A375 (cell line): ENCODE measurements at places on chromosomes 1 and 21. TPM values are rescaled to one million over a fixed set of nuclear protein-coding genes. Genes with fewer than 3 reads are reported as not detected.

The CDC42SE1 gene
- total RNA-seq, result 79.9 and 87.9 TPM in 2 replicates

The LYPD8 gene
- 0.56 TPM in 1 of 2 replicates, not detected in the other for total RNA-seq

The LYPLAL1 gene
- total RNA-seq, result 15.9 and 23.7 TPM in 2 replicates

The MROH9 gene
- not detected in 2 replicates for total RNA-seq

The GSTM3 gene
- total RNA-seq, result 20.8 and 31.4 TPM in 2 replicates

The NBPF4 gene
- total RNA-seq, result not detected in 2 replicates

The SLC35D1 gene
- total RNA-seq, result 8.7 and 9.2 TPM in 2 replicates

The FAM151A gene
- not detected in 2 replicates for total RNA-seq

The CR1 gene
- not detected in 2 replicates for total RNA-seq

The PDC gene
- not detected in 2 replicates for total RNA-seq

The TMEM54 gene
- 49.9 and 60.8 TPM in 2 replicates for total RNA-seq

The TPTE gene
- 3.9 and 5.3 TPM in 2 replicates for total RNA-seq

The AADACL4 gene
- total RNA-seq, result not detected in 2 replicates

The PLA2G2F gene
- not detected in 2 replicates for total RNA-seq

The FCAMR gene
- not detected in 2 replicates for total RNA-seq

The KRTAP11-1 gene
- not detected in 2 replicates for total RNA-seq

The PODN gene
- not detected in 2 replicates for total RNA-seq
